Dermis blood vessel endothelial cell (primary cell): ENCODE measurements at places on chromosomes 4 and X. TPM values are rescaled to one million over a fixed set of nuclear protein-coding genes. Genes with fewer than 3 reads are reported as not detected.

The CDX4 gene
- total RNA-seq, result not detected in 2 replicates

GRCh38 chrX:129524250-129524850 is 1.1 kb upstream of the SMARCA1 start:
- DNase-seq, result no peak

GRCh38 chrX:134137341-134137740 is 99.6 kb upstream of the CCDC160 start:
- no peak for DNase-seq

DNA sequence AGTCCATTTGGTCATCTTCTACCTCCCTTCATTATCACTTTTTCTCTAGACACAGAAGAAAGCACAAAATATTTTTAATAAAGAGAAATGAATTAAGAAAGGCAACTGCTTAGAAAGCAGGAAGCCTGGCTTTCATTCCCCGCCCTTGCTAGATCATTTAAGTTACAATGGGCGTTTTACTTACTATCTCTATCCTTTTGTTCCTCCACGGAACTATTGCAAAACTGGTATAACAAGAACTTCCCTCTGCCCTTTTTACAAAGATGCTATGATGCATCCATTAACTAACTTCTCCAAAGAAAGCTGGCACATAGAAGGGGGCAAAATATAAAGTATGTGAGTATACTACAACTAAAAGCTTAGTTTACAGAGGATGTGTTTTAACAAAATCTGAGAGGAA is 434.5 kb upstream of the FTHL17 start:
- DNase-seq, result no peak

The IL1RAPL1 gene
- total RNA-seq, result not detected in 2 replicates

The MGARP gene
- total RNA-seq, result 0.68 and 2.9 TPM in 2 replicates

The SH3RF1 gene
- 10.8 and 11.2 TPM in 2 replicates for total RNA-seq

The NPY1R gene
- 0.09 and 0.34 TPM in 2 replicates for total RNA-seq

- DNase-seq, result no peak
Observed at GRCh38 chr4:8528713-8529112, 51.5 kb upstream of the GPR78 start.

The CTAG2 gene
- not detected in 2 replicates for total RNA-seq

The NALF2 gene
- total RNA-seq, result 0.05 and 2.9 TPM in 2 replicates

The FREM3 gene
- 0.42 and 0.51 TPM in 2 replicates for total RNA-seq

The MAEA gene
- 74.4 and 75.9 TPM in 2 replicates for total RNA-seq

The PRR32 gene
- total RNA-seq, result not detected in 2 replicates
